ENCODE measurements at places on chromosomes 7 and 10.

DNA sequence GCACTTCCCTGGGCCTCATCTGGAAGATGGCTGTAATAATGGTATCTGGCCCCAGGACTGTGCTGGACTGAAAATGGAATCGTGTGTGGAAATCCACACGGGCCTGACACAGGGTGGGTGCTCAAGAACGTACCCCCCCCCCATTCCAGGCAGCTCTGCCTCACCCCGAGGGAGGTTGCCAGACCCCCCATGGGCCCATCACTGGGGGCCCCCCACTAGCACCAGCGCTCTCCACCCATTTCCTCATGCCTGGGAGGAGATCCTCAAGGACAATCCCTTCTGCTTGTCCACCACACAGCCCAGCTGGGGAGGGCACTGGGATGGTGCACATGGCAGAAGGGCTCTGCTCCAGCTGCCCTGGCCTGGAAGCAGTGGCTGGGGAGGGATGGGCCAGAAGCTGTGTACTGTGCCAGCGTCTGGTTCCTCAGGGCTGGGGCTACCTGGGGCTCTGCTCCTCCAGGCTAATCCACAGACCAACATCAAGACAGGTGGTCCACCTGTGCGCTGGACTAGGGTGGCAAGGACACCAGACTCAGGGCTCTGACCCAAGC lies 55.4 kb downstream of the CAMK2B start:
- no peak for DNase-seq

GRCh38 chr7:70589590-70589989 lies 542.4 kb upstream of the GALNT17 start:
- no peak for DNase-seq

DNA sequence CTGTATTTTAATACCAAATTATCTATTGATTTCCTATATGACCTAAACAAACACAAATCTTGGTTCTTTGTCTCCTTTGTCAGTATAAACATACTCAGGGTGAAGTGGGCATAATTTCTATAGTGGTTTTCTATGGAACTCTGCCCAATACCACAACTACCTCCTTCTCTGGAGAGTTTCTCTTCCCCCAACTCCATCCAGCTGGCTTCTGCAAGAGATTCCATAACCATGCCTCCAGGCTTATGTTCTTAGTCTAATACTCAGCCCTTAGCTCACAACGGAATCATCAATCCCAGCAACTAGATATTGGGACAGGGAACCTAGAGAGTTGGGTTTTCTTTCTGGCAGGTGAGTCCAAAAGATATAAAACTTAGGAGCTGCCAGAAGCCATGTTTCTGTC lies 127.3 kb downstream of the TRIL start:
- DNase-seq, result no peak

DNA sequence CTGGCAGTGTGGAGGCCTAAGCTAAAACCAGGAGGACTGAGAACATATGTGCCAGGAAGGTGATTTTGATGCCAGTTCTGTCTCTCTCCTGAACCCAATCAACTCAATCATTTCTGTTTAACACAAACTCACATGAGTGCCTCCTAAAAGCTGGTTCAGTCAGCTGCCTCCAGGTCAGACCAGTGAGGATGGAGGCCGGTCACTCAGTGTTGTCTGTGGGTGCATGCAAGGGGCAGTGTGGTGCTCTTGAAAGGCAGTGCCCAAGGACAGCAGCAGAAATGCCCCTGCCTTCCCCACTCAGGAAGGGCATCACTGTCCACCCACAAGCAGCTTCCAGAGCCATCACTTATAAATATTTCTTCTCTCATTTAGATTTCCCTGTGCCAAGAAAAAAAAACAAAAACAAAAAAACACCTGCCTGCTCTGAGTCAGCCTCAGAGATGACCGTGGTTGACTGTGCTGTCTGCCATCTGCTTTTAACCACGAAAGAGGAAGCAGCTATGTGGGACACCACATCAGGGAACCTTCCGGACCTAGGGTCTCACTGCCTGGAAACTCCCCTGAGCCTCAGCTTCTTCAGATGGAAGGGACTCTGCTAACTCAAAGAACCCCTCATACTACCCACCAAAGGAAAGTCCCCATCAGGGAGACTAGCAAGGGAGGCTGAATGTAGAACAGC lies 39.1 kb downstream of the VOPP1 start:
- peak; percentile 83 for DNase-seq

- DNase-seq, result no peak
Observed at GRCh38 chr10:88992921-88993524, 2.4 kb downstream of the FAS start.

- no peak for DNase-seq
Observed at GRCh38 chr7:131735101-131735500, 178.7 kb upstream of the PODXL start.

- no peak for DNase-seq
Observed at GRCh38 chr7:133783276-133783675, 343.9 kb upstream of the LRGUK start.

- DNase-seq, result no peak
Observed at GRCh38 chr7:139396323-139396951, 36.7 kb downstream of the LUC7L2 start.

DNA sequence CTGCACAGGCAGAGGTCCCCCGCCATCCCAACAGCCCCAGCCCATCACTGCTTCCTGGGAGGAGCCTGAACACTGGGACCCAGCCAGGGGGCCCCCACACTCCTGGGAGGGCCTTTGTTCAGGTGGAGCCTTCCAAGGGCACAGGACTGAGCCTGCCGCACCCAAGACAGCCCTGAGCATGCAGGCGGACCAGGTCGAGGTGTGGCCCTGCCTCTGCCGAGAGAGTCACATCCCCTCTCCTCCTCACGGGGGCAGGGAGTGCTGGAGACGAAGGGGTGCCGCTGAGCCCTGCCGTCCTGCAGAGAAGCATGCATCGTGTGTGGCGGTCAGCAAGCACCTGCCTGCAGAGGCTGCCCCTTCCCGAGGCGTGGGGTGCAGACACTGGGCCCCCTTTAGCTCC lies 7.3 kb upstream of the MAFK start:
- DNase-seq, result no peak

DNA sequence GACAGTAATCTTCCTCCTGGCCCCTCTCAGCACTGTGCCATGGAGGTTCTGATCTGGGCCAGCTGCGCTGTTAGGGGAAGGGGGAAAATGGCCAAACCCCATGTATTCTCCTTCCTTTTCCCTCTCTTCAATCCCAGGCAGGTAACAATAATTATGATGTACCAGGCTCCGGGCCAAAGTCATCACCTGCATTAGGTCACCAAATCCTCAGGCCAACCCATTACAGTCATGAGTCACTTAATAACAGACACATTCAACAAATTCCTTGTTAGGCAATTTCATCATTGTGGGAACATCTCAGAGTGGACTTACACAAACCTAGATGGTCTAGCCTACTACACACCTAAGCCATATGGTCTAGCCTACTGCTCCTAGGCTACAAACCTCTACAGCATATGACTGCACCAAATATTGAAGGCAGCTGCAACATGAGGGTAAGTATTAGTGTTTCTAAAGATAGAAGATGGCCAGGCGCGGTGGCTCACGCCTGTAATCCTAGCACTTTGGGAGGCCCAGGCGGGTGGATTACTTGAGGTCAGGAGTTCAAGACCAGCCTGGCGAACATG lies 2.2 kb upstream of the HSPB1 start:
- DNase-seq, result no peak

GRCh38 chr7:83486957-83487356 lies 162.0 kb downstream of the SEMA3E start:
- no peak for DNase-seq

DNA sequence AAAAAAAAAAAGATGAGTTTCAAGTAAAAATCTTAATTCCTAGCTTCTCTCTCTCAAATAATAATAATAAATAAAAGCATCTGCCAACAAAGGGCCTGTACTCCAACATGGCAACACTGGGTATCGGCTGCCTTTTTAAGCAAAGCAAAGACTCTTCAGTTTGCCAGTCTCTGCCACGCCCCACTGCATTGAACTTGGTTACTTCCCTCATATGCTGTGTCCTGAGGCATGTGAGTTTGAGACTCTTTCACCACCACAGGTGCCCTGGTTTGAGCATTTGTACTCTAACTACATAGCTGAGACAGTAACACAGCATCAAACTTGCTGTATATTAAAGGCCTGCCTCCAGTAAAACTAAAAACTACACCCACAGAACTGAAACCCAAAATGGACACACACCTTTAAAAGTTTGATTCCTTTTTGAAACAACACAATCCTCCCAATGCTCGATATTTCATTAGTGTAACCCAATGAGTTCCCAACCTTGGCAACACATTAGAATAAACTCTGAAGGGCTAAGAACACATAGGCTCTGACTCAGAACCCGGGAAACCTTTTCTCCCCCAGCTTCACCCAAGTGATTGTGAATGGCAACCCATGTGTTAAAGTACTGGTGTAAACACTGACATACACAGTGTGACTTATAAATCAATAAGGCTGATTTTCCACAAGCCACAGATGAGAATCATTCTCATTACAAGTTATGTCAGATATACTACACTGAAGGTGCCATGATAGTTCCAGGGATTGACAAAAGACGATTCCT lies 12.0 kb downstream of the JAZF1 start:
- no peak for DNase-seq

DNA sequence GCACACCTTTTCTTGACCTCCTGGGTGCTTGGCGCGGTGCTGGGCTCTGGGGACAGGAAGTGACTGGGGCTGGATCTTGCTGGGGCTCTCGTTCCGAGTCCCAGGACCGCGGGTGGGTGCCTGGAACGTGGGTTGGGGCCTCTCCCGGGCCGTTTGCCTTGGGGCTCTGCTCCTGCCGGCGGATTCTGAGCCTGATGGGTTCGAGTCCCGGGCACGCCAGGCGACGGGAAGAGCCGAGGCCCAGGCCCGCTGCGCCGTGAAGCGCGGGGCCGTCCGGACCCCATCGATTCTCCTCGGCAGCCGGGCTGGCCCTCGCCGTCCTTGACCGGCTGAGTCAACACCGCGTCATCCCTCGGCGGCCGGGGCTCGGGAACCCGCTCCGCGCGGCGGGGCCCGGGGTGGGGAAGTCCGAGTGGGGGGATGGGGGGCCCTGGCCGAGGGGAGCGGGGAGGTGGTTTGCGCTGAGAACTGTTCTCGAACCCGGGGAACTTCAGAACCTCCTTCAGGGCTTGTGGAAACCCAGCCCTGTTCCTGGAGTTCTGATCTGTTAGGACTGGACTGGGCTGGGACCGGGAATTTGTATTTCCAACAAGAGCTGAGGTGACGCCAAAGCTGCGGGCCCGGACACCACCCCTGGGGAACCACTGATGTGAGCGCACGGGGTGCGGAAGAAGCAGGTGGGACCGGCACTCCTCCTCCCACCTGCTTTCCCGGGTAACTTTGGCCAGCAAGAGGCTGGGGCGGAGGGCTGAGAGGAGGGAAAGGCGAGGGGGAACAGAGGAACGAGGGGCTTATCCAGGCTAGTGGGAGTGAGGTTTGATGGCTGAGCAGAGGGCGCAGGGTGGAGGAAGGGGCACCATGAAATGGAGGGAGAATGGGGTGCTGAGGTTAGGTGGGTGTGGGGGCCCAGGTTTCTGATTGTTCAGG lies 6.2 kb downstream of the HHEX start:
- DNase-seq, result no peak

- DNase-seq, result no peak
Observed at GRCh38 chr7:82578430-82578829, 134.9 kb upstream of the CACNA2D1 start.

GRCh38 chr10:77297393-77297739 lies 340.2 kb downstream of the KCNMA1 start:
- no peak for DNase-seq

DNA sequence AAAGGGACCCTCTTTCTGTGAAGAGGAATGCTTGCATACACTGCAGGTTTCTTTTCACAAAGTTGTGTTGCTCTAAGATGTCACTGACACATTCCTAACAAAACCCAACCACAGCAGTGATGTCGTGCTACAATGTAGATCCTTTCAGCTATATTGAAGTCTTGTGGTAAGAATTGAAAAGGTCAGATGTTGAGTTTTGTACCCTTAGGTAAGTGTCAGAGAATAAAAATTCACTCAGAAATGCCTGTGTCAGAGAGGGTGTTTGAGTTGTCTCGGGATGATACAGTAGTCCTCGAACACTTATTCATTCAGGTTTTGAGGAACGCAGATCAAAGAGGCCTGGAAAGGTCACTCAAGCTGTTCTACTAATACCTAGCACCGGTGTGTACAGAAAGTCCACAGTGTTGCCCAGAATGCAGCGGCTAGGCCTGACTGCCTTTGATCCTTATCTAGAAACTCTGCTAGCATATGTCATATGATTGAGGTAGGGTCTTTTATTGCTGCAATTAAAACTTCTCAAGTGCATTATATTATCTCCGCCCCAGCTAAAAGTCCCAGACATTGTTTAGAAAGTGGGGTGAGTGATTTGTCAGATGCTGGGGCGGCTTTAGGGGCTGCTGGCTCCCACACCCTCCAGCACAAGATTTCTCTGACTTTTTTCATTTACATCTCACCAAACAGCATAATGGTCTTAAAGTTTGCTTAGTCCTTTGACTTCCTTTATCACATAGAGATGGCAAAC lies 26.0 kb downstream of the RNF32 start:
- DNase-seq, result no peak

- DNase-seq, result no peak
Observed at GRCh38 chr10:113970641-113971040, 73.0 kb upstream of the ADRB1 start.

DNA sequence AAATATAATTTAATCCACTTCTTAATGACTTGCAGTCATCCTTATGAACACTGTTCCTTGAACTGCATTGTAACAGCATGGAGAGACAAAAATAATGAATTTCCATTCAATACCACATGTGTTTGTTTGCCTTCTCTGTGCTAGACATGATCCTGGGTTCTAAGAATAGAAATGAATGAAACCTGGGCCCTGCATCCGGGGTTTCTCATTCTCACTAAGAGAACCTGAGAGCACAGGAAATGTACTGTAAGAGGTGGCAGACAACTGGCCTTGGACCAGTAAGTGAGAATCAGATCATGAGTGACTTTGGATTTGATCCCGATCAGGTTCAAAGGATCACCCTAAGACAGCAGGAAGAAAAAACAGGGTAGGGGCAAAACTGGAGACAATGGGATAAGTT lies 37.2 kb upstream of the CUL1 start:
- no peak for DNase-seq

- DNase-seq, result no peak
Observed at GRCh38 chr7:110704225-110704624, 386.7 kb upstream of the LRRN3 start.

DNA sequence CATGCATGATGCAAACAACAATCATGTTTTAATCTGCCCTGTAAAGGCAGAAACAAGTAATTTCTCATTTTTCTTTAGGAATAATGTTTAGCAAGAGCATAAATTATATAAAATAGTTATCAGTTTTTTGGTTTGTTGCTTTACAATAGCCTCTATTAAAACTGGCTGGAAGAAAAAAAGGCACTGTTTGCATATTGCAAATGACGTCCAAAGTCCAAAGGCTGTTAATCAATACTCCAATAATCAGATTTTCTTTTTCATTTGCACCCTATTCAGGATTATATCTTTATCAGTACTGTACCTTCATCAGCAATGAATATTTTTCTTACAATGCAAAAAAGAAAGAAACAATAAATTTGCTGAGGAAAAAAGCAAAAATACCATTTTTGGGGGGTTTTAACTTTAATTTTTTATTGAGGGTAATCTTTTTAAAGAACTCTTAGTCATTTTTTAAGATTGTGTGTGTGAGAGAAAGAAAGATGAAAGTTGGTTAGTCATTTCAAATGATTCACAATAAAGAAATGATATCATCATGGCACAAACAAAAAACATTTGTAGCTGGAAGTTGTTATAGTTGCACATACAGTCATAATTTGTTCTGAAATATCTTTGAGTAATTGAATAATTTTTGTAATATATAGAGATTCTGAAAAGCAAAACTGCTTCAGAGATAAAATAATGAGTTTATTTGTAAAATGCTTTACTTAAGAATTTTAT lies 44.4 kb upstream of the AKR1C2 start:
- DNase-seq, result no peak

- DNase-seq, result no peak
Observed at GRCh38 chr10:78577712-78578111, 491.1 kb upstream of the ZMIZ1 start.

Data from activated CD4-positive, alpha-beta memory T cell treated with anti-CD3 and anti-CD28 coated beads, Interleukin-2, amount 10 ng/mL, durations not matched to agents 7 days and 5 days (primary cell).